Vagina (tissue), 2 donors: ENCODE measurements at places on chromosomes 5 and 9. TPM values are rescaled to one million over a fixed set of nuclear protein-coding genes. Genes with fewer than 3 reads are reported as not detected.

GPX3 gene
- 3,069 TPM for total RNA-seq

IL4 gene
- total RNA-seq, result not detected

CARTPT gene
- not detected for total RNA-seq

CNOT6 gene
- 21.4 TPM for total RNA-seq

GRXCR2 gene
- not detected for total RNA-seq

IL9 gene
- total RNA-seq, result not detected

GRM6 gene
- not detected for total RNA-seq

KIF27 gene
- total RNA-seq, result 6.1 TPM

IL17B gene
- 2.7 TPM for total RNA-seq

MYMK gene
- total RNA-seq, result not detected

GDNF gene
- total RNA-seq, result 0.98 TPM
